Foreskin fibroblast (primary cell): ENCODE measurements at places on chromosomes 6 and 20.

GRCh38 chr6:99604166-99605073 lies 2.2 kb upstream of the PRDM13 start:
- DNase-seq, result no peak

GRCh38 chr6:109453156-109453555 lies 2.4 kb downstream of the MICAL1 start:
- no peak for DNase-seq

DNA sequence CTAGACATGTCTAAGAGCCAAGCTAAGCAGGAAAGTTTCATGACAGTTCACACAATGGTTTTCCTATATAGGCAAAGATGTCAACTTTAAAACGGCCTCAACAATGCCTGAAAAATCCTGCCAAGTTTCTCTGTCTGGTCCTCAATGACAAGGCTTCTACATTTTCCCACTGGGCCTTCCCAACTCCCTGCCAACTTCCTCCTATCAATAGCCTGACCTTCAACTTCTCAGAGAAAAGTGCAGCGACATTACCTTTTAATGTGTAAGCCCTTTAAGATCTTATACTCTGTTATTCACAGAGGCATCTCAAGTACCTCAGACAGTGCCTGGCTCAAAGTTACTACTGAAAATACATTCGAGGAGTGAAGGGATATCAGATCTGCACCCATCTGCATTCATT lies 56.2 kb upstream of the BTBD3 start:
- DNase-seq, result no peak

- DNase-seq, result no peak
Observed at GRCh38 chr6:165961233-165961632, 206.4 kb downstream of the TBXT start.

DNA sequence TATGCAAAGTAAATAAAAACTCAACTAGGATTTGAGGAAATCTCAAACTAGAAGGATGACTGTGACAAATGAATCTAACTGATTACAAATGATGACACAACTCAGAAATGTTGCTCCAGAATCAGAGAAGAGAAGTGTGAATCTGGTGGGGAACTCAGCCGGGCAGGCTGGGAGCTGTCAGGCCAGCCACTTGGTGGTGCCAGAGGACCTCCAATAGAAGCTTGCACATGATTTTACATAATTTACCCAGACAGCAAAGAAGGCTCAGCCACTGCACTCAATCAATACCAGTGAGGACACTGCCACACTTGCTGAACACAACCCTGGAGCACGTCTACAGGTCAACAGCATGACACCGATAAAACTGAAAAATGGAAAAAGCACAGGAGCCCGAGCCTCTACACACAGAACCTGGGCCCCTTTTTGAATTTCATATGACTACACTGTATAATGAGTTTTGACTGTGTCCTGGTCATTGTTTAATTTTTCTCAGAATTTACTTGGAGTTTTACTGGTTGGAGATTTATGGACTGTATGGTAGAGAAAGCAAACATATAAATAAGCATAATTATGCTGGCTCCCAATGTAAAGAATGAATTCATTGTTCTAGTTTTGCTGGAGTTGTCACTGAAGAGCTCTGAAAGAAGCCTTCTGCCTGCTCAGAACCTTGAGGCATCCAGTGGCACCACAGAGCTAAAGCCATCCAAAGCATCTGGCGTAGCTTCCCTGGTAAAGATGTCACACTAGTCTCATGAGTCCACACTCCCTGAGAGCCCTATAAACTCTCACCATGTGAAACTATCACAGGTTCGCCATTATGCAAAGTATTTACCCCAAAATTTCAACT lies 296.5 kb downstream of the THBS2 start:
- DNase-seq, result peak; percentile 85

DNA sequence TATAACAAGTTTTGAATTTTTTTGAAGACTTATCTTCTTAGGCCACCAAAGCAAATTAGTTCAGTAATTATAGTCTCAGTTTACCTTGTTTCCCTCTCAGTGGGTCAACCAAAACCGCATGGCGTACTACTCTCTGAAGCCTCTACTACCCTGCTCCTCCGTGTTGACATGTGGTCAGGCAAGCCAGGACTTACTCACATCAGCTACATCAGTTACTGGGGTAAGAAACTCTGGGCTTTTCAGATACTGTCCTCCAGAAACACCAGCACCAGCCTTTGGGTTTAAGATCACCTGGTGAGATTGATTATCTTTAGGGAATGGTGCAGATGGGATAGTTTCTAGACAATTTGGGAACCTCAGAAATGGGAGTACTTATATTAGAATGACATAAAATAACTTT lies 55.1 kb downstream of the KCNQ5 start:
- DNase-seq, result no peak

GRCh38 chr6:159633196-159633595 lies 59.8 kb downstream of the SOD2 start:
- peak; percentile 40 for DNase-seq

DNA sequence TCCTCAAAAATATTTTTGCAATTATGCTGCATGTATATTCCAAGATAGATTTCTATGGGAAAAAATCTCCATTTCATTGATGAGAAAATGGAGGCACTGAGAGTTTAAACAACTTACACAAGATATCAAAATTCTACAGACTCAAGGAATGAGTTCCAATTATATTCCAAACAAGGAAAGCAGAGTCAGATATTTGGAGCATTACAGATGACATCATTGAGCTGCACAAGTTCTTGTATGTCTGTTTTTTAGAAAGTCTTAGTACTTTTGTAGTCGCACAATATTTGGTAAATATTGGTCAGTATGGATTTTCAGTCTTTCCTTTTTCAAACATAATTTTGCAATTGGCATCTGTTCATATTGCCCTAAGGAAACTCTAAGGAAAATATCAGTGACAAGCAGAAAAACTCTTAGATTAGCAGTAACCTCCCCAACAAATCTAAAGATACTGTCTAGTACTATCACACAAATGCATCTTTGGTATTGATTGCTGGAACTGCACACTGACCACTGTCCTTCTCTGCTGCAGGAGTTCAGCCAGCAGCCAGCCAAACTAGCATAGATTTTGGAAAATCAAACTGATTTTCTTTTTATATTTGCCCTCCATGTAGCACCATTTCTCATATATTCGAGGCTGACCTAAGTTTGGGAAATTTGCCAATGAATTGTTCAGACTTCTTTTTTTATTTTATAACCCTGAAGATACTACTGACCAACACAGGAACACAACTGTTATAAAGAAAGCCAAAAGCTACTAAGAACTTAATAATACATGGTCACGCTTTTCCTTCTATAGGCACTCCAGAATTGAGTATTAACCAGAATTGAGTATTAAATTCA lies 51.7 kb upstream of the TBX18 start:
- DNase-seq, result no peak

- no peak for DNase-seq
Observed at GRCh38 chr6:168121303-168121665, 42.3 kb upstream of the FRMD1 start.

- no peak for DNase-seq
Observed at GRCh38 chr6:44956396-44956795, 371.7 kb upstream of the RUNX2 start.
